ENCODE measurements at places on chromosomes 16 and 17.

DNA sequence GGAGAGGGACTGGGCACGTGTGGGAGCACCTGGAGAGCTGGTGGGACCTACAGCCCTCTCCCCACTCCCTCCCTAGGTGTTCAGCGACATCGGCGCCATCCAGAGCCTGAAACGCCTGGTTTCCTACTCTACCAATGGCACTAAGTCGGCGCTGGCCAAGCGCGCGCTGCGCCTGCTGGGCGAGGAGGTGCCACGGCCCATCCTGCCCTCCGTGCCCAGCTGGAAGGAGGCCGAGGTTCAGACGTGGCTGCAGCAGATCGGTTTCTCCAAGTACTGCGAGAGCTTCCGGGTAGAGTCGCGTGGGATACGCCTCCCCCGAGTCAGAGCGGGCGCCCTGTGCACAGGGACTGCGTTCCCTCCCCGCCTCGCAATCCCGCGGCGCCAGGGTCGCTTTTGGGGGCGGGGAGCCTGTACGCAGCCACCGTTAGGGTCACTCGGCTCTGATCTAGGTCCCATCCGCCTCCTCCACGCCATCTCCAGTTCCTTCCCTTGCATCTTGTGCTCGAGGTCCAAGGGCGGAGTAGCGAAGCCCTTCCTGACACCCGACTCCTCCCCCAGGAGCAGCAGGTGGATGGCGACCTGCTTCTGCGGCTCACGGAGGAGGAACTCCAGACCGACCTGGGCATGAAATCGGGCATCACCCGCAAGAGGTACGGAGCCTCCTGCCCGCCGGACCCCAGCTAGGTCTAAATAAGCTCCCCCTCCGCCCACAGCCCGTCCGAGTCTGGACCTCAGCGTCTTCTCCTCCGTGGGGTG is 13.0 kb downstream of the SARM1 start:
- DNase-seq: no peak

DNA sequence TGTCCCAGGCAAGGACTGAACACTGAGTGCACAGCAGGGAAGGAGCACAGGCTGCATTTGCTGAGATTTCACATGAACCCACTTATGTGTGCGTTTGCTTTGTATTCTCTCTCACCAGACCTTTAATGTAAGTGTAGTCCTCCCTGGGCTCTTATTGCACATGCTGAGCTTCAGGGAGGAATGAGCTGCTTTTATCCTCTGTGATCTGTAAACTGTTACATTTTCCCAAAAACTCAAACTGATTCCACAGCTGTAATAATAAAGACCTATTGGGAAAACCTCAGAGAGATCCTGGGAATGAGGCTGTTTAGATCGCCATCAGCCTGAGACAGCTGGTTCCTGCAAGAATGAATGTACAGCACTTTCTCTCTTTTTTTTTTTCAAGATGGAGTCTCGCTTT is 53.6 kb upstream of the ADORA2B start:
- no peak for DNase-seq

- DNase-seq: peak; percentile 91
These were observed 370.0 kb downstream of the CDH11 start for GRCh38 chr16:64751906-64752305.

- no peak for DNase-seq
These were observed 15.2 kb downstream of the PIEZO1 start for GRCh38 chr16:88769617-88770460.

DNA sequence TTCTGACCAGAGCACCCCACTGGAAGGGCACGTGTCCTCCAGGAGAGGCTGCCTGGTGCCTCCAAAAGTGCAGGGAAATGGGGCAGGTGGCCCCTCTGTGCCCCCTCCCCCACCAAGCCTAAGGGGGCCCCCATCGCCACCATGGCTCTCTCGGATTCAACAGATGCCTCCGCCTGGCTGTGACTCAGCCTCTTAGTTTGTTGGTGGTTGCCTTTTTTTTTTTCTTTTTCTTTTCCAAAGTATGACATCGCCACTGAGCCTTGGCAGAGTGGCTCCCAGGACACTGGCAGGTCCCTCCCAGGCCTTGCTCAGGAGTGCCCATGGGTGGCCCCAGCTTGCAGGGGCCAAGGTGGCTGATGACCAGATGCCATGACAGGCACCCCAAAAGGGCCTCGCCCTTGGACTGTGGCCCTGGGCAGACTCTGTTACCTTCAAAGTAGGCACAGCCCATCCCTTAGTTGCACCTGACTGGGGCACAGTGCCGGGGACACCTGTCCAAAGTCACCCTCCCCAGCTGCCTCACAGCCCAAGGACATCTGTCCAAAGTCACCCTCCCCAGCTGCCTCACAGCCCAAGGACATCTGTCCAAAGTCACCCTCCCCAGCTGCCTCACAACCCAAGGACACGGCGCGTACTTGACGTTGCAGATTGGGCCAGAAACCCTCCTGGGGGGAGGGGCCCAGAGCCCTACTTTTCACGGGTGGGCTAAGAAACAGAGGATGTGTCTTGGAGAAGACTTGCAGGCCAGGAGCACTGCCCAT is 29.6 kb downstream of the NPTX1 start:
- peak; percentile 9 for DNase-seq

- DNase-seq: no peak
These were observed 16.4 kb upstream of the SEC14L1 start for GRCh38 chr17:77124192-77124889.

- DNase-seq: no peak
These were observed 19.8 kb downstream of the FMNL1 start for GRCh38 chr17:45241328-45242028.

- DNase-seq: no peak
These were observed 14.1 kb downstream of the ARHGEF15 start for GRCh38 chr17:8324132-8324531.

- peak; percentile 6 for DNase-seq
These were observed 537 bp downstream of the PALB2 start for GRCh38 chr16:23640615-23640930.

DNA sequence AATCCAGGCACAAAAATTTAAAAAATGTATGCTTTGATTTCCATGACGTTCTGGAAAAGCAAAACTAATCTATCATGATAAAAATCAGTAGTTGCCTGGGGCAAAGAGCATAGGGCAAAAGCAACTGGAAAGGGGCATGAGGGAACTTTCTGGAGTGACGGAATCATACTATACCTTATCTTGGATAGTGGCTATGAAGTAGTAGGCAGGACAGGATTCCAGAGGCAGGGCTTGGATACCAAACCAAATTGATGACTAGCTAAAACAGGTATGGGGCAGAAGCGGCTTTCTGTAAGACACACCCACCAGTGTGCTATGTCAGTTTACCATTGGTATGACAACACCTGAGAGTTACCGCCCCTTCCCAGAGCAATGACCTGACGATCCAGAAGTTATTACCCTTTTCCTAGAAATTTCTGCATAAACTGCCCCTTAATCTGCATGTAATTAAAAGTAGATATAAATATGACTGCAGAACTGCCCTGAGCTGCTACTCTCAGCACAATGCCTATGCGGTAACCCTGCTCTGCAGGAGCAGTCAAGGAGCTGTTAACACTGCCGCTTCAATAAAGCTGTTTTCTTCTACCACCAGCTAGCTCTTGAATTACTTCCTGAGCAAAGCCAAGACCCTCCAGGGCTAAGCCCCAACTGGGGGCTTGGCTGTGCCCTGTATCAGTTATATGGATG is 56.7 kb downstream of the CFDP1 start:
- no peak for DNase-seq

- DNase-seq: no peak
These were observed 111.0 kb downstream of the NPIPB5 start for GRCh38 chr16:22621586-22622155.

GRCh38 chr16:7849841-7850240 is 517.2 kb downstream of the RBFOX1 start:
- no peak for DNase-seq
